ENCODE measurements at places on chromosomes 3 and 15.

DNA sequence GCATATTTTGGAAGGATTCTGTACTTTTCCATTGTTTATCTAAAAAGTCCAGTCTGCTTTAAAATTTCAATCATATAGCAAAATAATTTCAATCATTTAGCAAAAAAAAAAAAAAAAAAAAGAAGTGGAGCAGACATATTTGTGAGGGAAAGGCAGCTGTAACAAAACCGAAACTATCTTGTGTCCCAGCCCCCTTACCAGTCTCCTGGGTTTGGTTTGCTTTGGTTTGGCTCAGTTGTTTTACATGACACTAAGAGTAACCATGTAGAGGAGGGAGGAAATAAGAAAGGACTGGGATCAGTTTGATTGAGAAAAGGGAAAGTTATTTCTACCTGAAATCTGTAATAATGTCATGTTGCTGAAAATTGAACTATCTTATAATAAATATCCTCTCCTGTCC lies 158.8 kb upstream of the GADL1 start:
- no peak for DNase-seq

DNA sequence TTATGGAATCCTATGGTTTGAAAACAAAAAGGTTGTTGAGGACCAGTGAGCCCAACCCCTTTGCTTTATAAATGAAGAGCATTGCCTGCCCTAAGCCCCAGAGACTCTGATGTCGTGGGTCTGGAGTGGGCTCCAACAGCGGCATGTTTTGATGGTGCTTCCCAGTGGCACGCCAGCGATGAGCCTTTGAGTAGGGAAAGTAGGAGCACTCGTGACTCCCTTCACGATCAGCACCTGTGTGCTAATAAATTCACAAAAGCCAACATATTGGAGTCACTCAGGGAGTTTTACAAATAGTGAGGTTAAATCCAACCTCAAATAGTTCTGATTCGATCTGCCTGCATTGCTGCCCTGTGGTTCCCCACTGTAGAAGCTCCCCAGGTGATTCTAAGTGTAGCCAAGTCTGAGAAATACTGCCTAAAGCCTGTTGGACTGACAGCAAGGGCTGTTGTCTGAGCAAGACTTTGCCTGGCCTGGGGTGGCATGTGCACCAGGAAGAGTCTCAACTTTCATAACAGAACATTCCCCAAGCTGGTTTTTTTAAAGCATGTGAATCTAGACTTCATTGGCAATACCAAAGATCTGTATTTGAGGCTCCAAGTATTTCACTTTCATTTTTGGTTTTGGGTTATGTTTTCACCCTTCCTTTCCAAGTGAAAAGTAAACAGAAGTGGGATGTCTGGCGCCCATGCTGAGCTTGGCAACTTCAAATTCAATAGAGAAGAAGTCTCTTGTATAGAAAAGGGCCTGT lies 9.9 kb downstream of the CCR5 start:
- DNase-seq: no peak

DNA sequence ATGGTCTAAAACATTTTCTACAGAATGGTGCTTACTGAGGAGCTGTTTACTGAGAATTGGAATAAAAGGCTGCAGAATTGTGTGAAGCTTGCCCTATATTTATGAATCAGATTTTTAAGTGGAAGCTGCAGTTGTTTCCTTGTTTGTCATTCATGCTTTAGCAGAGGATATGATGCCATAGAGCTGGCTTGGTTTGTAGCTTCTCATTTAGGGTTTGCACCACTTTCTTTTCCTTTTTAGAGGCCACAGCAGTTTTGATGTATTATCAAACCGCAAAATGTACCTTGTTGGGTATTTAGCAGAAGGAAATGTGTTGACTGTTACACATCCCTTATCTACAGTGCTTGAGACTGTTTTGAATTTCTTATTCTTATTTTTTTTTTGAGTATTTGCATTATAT lies 66.2 kb downstream of the RASA2 start:
- DNase-seq: peak; percentile 59

GRCh38 chr3:179244878-179245277 lies 6.0 kb downstream of the KCNMB3 start:
- no peak for DNase-seq

DNA sequence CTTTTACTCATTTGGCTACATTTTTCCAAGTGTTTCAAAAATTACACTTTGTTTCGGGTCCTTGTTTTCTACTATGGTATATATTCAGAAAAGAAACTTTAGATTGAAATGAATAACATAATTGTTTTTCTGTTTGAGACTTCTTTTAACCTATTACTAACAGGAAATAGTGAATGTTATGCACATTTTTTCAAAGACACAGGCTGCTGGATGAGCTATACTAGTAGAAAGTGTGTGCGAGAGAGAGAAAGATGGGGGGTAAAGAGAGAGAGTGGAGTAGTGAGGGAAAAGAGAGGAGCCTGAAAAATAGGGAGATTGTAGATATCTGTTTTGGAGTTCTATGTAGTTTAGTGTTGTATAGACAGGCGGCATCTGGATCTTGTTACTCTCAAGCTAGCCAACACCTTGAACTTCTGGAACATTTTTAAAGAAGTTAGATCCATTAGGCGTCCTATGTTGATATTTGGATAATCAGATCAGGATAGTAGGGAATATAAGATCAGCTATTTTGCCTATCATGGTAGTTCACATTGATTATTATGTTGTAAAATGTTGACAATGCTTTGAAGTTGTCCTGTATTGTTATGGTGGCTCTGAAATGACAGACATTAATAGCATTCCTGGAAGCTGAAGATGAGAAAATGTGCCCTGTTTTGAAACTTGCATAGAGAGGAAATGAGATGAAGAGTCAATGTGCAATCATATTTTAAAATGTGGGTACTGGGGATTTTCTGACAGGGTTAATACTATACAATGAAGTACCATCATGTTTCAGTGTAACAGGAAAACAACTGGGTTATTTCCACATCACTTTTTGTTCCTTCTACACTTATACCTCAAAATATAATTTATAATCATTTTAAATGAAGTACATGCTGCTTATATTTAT lies 2.6 kb downstream of the RBMS3 start:
- no peak for DNase-seq

GRCh38 chr15:90988296-90988695 lies 6.0 kb downstream of the PRC1 start:
- DNase-seq: no peak

- no peak for DNase-seq
Observed at GRCh38 chr15:72288796-72289596, 16.6 kb upstream of the PARP6 start.

- DNase-seq: peak; percentile 60
Observed at GRCh38 chr15:73650416-73651126, 17.4 kb upstream of the NPTN start.

DNA sequence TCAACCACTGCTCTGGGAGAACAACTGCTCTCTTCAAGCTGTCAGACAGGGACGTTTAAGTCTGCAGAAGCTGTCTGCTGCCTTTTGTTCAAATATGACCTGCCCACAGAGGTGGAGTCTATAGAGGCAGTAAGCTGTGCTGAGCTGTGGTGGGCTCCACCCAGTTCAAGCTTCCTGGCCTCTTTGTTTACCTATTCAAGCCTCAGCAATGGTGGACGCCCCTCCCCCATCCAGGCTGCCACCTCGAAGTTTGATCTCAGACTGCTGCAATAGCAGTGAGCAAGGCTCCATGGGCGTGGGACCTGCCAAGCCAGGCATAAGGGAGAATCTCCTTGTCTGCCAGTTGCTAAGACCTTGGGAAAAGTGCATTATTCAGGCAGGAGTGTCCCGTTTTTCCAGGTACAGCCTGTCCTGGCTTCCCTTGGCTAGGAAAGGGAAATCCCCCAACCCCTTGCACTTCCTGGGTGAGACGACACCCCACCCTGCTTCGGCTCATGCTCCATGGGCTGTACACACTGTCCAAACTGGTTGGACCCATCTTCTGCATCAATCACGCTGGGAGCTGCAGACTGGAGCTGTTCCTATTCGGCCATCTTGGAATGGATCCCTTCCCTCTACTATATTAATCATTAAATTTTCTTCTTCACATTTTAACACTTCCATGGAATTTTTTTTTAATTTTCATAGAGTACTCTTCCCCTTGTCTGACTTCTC lies 167.0 kb upstream of the UBE2E2 start:
- DNase-seq: no peak

DNA sequence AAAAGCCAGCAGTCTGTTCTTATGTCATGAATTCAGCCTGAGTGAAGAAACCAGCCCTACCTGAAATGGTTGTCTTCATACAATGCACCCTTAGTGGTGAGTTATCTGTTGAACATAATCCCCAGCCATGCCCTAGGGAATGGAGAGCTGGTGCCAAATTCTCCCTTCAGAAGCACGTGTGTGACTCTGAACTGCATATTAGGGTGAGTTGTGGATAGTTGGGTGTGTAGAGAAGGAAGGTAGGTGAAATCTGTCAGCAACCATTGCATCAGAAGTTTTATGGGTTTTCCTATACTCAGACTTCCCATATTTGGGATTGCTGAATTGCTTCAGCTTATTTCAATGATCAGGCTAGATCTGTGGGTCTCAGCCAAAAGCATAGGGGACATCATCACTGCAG lies 46.5 kb upstream of the TP63 start:
- no peak for DNase-seq

GRCh38 chr15:59282515-59283337 lies 76.1 kb downstream of the LDHAL6B start:
- no peak for DNase-seq

GRCh38 chr3:101890716-101891115 lies 41.4 kb downstream of the NFKBIZ start:
- DNase-seq: peak; percentile 72

GRCh38 chr3:94234177-94234788 lies 171.4 kb downstream of the NSUN3 start:
- DNase-seq: peak; percentile 46

- peak; percentile 94 for DNase-seq
Observed at GRCh38 chr15:63135804-63136203, 14.1 kb downstream of the LACTB start.
